Stimulated activated CD4-positive, alpha-beta T cell treated with anti-CD3 and anti-CD28 coated beads, TNF-alpha, amount 100 ng/mL, for 24 hours (primary cell): ENCODE measurements at places on chromosomes 5 and 9.

- no peak for DNase-seq
These were observed 155.8 kb downstream of the BRINP1 start for GRCh38 chr9:119213471-119213870.

GRCh38 chr5:168136340-168136739 is 155.1 kb upstream of the WWC1 start:
- no peak for DNase-seq

DNA sequence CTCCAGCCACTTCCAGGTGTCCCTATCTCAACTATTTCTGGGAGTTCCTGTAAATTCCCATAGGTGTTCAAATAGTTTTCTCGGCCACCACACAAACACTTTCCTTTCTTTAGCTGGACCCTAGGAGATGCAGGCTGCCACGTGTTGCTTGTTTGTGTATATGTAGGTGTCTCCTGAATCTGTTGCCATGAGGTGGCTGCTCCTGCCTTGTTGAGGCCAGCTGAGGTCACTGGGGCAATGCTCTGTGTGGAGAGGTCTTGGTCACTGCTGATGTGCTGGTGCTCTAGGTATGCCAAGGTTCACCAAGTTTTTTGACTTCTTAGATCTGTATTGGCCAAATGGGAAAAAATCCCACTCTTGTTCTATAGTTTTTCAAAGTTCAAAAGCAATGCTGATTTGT is 132.5 kb upstream of the CHD1 start:
- no peak for DNase-seq

DNA sequence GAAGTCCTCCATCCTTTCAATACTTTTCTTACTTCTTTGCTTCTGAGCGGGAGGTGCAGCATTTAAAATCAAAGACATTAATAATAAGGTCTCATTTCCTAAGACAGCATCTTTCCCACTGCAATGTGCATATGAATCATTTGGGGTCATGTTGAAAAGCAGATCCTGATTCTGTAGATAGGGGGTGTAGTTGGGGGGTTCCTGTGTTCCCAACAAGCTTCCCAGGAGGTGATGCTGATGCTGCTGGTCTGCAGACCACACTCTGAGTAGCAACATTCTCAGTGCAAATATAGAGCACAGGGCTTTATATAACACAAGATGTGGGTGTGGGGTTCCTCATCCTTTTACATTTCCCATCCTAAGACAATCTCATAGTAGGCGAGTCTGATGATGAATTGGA is 126.5 kb upstream of the PALM2AKAP2 start:
- no peak for DNase-seq

- no peak for DNase-seq
These were observed 129.1 kb downstream of the CACNA1B start for GRCh38 chr9:138006576-138007233.

DNA sequence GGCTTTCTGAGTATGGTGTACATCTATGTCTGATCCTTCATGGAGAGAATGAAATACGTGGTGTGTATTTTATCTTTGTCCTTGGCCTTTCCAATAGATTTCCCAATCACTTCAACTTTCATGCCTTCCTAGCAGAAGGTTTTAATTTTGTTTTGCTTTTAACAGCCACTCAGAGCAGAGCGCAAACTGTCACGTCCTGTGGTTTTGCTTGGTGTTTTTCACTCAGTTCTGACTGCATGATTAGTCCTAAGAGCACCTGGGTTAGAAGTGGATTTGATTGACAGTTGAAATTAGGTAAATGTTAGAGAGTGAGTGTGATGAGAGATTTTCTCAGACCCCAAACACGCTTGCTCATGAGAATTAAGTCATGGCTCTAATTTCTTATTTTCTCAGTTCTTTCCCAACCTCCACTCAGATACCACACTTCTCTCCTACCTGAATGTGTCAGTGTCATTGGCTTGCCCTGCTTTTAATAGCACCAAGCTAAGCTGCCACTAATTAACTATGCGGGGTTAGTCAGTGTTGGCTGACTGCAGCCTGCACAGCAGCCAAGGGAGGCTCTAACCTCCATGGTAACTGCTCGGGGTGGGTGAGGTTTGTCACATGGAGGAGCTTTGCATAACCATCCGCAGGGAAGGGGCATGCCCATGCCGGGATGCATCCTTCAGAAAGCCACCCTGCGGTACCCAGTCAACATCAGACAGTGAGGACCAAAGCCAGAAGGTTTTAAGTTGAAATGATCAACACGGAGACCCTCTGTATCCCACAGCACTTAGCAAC is 173.4 kb downstream of the NR3C1 start:
- DNase-seq = no peak

GRCh38 chr9:92964607-92965060 is 17.3 kb downstream of the FGD3 start:
- DNase-seq = no peak

DNA sequence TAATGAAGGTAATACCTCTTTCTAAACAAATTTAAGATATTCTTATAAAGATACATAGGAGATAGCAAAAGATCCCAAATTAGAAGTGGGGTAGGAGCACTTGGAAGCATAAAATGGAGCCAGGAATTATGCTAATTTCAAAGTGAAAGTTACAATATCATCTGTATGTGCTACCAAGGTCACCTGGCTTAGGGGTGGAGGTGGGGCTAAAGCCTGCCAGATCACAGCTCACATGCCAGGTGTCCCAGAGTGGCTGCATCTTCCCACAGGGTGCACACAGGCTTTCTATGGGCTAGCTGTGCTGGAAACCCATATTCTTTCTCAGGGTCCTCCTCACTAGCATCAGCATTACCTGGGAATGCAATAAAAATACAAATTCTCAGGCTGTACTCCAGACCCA is 118.2 kb upstream of the TXNDC8 start:
- DNase-seq = no peak
